ENCODE measurements at places on chromosomes 3 and 15.

DNA sequence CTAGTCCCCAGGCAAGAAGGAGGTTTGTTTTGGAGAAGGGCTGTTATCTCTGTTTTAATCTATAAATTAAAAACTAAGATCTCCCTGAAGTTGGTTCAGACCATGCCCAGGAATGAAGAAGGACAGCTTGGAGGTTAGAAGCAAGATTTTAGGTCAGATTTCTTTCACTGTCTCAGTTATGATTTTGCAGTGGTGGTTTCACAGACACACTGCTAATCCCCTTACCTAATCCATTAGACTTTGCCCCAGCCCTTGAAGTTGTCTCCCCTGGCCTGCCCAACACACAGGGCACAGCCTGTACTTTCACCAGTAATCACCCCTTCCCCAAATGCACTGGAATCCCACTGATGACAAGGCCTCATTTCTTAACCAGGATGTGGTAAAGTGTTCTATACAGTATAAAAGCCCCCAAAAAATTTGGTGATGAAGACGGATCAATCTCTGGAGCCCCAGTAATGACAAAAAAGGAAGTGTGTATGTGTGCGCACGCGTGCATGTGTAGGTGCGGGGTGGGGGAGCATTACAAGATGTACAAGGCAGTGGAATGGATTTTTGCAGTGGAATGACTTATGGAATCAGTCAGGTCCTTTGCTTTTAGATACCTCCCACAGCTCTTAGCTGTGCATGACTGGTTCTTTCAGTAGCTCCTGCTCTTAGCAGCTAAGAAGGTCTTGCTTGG lies 73.1 kb upstream of the TERB2 start:
- no peak for DNase-seq

- DNase-seq = no peak
These were observed 155.5 kb downstream of the GOLIM4 start for GRCh38 chr3:167940241-167940640.

DNA sequence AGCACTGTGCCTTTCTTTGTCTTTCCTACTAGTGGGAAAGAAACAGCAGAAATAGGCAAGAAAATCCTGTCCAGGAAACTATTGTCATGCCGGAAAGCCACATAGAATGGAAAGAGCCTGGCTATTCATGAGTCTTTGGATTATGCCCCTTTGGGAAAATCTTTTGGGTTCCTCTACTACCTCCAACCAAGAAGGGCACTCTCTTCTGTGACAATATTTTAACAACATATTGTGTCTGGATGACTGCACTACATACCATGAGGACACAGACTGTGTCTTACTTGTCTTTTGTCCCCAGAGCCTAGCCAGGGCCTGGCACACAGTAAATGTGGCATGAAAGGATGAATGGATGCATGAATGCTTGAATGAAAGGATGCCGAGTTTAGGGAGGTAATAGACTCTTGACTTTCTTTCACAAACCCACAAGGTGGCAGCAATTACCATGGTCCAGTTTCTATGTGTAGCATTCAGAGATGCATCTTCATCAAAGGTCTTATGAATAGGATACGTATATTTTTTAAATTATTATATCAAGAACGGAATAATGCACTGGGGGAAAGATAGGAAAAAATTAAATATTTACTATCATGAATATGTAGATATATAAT lies 30.3 kb downstream of the ARL14 start:
- DNase-seq = no peak

- DNase-seq = no peak
These were observed 28.4 kb upstream of the SMAD6 start for GRCh38 chr15:66673410-66674322.

GRCh38 chr15:78208887-78209645 lies 25.3 kb downstream of the ACSBG1 start:
- no peak for DNase-seq

- peak; percentile 74 for DNase-seq
These were observed 8.6 kb downstream of the KLHL25 start for GRCh38 chr15:85785887-85786780.

DNA sequence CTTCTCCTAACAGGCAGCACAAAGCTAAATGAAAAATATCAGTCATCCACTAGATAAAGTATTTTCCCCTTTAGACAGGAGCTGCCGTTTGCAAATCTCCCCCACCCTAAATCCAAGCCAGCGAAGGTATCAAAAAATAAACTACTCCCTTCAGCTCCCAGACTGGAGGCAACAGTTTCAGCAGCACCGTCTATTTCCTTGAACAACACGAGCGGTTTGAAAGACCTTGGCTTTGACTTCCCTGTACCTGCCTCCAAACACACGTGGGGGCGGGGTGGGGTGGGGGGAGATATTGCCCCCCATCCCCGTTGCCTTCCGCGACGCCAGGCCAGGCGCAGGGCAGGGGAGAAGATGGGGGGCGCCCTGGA lies 832 bp upstream of the CACNA1D start:
- no peak for DNase-seq

DNA sequence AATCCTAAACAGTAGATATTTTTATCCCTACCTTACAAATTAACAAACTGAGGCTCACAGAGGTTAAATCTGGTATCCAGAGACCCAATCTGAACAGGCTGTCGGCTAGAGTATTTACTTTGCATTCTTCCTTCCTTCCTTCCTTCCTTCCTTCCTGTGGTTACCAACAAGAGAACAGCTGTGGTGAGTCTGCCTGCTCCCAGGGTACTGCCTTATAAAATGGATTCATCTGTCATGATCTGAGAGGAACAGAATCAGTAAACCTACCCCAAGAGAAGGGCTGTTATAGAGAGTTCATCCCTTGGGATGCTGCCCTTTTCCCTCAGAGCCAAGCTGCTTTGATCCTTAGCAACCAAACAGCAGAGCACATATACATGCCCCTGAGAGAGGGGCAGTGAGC lies 3.6 kb downstream of the GADL1 start:
- no peak for DNase-seq

- DNase-seq = no peak
These were observed 22.5 kb upstream of the THBS1 start for GRCh38 chr15:39558421-39558820.

DNA sequence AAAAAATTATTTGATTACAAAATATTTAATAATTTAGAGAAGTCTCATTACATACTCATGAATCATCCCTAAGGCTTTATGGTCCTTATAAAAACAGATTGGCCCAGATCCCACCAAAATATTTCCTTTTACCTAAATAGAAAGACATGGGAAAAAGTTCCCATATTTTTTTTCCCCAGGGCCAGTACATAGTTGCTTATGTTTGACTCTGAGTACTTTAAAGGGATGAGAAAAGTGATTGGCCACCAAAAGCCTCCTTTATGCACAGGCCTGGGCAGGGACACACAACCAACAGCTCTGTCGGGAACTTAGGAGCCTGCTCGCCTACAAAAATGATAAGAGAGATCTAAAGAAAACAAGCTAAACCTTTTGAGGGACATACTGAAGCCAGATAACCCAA lies 22.3 kb downstream of the KCNAB1 start:
- DNase-seq = peak; percentile 35

DNA sequence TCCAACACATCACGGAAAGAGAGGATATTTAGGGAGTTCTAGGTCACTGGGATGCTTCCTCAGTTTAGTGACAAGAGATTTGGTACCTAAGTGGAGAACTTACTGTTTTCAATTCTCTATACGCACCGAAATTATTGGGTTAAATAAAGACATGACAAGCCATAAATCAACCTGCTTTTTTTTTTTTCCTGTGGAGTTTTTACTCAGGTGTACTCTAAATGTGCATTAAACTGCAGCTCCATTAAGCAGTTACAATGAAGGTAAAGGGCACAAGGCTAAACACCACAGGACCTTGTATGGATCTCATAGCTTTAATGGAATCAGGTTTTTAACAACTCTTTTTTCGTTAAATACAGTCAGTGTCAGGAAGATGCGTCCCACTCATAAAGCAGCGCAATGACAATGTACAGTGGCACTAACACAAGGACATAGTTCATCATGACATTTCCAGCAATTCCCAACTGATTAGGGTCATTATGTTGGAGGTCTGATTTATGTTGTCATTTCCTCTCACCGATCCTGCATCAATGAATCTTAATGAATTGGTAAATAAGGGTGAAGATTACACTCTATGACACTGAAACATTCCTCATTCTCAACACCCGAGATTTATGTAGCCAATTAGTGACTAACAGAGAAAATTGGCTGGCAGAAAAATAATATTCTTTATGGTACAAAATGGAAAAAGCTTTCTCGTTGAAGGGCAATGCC lies 355.2 kb downstream of the FOXP1 start:
- no peak for DNase-seq

GRCh38 chr15:65085990-65086679 lies 9.6 kb downstream of the KBTBD13 start:
- DNase-seq = no peak
